Mesenteric fat pad (tissue), 1 donor: ENCODE measurements at places on chromosomes 4 and X.
A peak's percentile ranks its signal among the peaks of the same experiment; 100 is the strongest.

GRCh38 chr4:117596917-117597480 is 437.3 kb upstream of the NDST3 start:
- DNase-seq = no peak

DNA sequence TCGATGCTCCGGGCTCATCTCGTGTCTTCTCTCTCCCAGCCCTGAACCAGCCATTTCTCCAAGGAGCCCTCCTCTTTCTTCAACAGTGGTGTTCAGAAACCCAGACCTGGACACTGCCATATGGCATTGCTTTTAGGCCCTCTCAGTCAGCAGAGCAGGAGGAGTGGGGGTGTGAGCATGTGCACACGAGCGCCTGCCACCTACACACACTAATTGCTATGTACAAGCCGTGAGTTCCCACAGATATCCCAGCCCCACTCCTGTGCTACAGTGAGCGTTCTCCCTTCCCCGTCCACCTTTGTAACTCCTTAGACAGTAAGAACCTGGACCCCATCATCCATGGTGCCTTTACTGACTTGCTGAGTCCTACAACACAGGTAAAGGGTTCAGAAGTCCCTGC is 53.8 kb downstream of the TNIP2 start:
- DNase-seq = peak; percentile 22

- DNase-seq = no peak
Measured at GRCh38 chr4:110200689-110201088, 2.3 kb upstream of the ELOVL6 start.

DNA sequence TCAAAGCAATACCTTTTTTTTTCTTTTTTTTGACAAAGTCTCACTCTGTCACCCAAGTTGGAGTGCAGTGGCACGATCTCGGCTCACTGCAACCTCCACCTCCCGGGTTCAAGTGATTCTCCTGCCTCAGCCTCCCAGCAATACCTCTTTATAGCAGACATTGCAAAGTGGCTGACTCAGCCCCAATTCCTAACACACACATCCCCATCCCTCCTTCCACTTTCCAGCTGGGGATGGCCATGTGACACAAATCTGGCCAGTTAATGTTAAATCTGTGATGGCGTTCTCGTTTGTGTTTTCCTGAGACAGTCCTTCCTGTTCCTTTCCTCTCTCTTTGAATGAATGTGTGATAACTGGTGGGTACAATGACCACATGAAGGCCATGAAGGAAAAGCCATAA is 276.2 kb upstream of the KLF3 start:
- DNase-seq = no peak

DNA sequence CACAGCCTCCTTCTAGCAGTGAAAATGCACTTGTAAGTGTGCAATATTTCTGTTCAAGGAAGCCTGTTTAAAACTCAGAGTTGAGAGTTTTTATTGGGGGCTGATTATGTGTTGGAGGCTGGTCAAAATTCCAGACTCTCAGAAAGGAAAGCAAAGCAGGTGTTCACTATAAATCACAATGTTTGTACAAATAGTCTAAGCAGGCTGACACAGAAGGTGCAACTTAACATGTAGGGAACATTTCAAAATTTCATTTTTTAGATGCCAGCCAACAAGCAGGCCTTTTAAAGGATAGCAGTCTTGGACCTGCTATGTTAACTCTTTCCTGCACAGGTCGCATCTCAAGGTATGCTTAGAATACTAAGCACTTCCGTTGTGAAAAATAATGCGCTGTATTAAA is 112.3 kb upstream of the IL13RA1 start:
- no peak for DNase-seq

DNA sequence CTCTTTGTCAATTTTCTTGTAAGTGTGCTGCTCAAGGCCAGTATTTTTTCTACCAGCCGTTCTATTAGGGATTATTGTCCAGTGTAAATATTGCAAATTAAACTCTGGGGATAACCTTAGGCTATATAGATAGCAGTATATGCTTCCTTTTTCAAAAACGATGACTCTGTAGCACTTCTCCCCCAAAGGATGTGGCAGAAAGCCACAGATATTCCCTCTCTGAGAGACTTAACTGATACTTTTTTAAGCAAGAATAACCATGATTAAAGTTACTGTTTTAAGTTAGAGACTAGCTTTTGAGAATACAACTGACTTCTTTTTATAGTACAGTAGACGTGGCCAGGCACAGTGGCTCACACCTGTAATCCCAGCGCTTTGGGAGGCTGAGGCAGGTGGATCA is 130.0 kb downstream of the FHIP1A start:
- no peak for DNase-seq
